ENCODE measurements at places on chromosomes 4 and X.

DNA sequence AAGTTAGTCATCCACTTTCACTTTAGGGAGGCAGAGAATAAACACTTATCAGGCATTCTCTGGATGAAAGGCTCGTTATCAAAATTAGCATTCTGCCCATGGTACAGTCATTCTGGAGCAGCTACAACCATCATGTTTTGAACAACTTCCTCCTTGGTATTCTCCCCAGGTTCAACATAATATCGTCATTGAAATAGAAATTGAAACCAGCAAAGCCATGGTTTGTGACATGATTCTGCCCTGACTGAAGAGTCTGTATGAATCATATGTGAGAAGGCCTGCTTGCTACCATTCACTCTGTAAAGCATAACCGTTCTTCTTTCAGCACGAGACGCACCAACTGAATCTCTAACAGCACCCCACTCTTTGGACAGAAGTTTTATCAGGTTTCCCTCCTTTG lies 127.5 kb upstream of the RADX start:
- no peak for DNase-seq

DNA sequence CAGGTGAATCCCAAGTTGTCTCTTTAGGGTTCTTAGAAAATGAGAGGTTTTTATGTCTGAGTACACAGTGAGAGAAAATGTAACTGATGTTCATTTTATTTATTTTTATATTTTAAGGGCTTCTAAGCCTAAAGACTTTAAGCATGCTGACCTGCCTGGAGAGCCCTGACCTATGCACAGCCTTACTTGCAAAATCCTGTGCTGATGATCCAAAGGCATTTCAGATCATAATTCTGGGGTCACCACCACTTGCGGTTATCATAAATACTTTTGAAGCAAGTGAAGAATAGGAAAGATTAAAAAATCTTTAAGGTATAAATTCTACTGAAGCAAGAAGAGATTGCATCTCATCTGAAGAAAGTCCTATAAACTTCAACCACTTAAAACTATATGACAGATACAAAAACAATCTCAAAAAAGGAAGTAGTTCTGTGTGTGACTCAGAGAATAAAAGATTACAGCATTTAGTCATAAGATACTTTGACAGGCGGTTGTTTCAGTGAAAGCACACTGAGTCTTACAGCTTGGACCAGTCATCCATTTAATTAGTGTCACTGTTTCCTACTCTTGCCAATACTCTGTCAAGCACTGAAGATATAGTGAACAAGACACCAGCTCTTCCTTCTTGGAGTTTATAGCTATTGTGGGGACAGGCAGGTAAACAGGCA lies 245.2 kb upstream of the DIPK2B start:
- no peak for DNase-seq

- DNase-seq: no peak
These were observed 163.5 kb upstream of the GYPA start for GRCh38 chr4:144304025-144304424.

GRCh38 chr4:102444752-102445151 lies 56.4 kb upstream of the NFKB1 start:
- DNase-seq: no peak

- DNase-seq: no peak
These were observed 71.9 kb upstream of the PRSS48 start for GRCh38 chr4:151204925-151205524.

DNA sequence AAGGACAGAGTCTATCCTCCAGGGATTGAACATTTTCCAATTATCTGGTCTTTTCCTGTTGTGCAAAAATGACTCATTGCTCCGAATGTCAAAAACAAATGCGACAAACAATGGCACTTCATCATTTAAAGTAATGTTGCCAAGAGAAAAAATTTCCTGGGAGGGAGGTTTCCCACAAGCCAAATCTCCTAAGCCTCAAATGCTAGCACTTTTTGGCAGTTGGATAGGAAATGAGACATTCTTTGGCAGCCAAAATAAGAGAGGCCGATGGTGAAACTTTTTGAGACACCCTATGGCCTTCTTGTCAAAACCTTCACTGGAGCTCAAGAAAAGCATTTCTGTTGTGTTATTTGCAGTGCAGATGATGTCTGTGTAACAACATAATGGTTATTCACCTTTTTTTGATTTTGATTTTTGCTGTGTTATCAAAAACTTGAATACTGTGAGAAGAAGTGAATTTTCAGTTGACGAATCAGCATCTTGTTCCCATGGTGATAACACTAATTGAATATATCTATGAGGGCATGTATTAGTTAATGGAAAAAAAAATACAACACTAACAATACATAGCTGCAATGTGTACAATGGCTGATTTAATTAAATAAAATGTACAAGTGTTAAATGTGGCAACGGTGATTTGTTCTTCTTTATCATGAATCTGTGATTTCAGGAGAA lies 333.8 kb downstream of the ANK2 start:
- no peak for DNase-seq

DNA sequence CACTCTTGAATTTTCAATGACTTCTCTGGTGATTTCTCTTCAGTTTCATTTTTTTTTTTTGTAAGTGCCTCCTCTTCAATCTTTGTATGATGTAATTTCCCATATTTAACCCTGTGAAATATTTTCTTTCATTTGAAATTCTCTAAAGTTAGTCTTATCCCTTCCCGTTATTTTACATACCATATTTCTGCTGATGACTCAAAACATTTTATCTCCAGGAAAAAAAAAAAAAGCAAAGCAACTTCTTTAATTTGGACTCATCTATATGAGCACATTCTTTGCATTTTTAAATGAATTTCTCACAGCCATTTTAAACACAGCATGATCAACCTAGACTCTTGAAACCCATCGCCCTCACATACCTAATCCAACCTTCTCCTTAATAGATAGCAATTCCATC lies 1831.4 kb downstream of the ARAP2 start:
- DNase-seq: no peak

GRCh38 chr4:145840162-145840768 lies 98.4 kb downstream of the ZNF827 start:
- DNase-seq: no peak

DNA sequence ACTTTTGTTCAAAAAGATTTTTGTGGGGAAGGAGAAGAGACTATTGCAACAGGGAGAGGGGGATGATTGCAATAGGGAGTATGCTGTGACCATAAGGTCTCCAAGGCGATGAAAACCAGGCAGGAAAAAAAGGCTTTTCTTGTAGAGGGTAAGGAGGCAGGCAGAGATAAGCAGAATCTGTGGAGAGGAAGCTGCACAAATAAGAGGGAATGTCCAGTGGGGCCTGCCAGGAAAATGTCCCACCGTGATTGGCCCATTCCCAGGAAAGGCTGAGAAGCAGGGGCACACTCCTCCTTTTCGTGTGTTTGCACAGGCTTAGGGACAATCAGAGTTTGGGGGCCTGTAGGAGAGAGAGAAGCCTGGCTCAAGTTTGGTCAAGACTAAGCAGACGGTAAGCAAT lies 29.1 kb downstream of the SPACA5 start:
- no peak for DNase-seq
